CD4-positive, alpha-beta memory T cell (primary cell): ENCODE measurements at places on chromosomes 3 and 15.

DNA sequence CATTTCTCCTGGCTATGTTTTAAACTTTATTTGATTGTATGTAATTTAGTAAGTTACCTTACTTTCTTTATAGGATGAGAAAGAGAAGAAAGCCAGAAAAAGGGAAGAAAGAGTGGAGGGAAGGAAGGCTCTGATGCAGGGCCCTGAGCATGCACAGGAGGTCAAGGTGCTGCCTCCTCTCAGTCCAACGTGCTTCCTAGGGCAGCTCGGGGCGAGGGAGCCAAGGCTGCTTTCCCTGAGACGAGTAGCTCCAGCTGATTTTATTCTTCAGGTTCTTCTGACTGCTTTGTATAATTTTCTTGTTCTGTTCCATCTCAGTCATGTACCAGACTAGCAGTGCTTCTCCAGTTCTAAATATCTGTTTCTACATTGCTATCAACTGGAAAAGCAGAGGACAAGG is 3.4 kb downstream of the CORO2B start:
- DNase-seq, result no peak

DNA sequence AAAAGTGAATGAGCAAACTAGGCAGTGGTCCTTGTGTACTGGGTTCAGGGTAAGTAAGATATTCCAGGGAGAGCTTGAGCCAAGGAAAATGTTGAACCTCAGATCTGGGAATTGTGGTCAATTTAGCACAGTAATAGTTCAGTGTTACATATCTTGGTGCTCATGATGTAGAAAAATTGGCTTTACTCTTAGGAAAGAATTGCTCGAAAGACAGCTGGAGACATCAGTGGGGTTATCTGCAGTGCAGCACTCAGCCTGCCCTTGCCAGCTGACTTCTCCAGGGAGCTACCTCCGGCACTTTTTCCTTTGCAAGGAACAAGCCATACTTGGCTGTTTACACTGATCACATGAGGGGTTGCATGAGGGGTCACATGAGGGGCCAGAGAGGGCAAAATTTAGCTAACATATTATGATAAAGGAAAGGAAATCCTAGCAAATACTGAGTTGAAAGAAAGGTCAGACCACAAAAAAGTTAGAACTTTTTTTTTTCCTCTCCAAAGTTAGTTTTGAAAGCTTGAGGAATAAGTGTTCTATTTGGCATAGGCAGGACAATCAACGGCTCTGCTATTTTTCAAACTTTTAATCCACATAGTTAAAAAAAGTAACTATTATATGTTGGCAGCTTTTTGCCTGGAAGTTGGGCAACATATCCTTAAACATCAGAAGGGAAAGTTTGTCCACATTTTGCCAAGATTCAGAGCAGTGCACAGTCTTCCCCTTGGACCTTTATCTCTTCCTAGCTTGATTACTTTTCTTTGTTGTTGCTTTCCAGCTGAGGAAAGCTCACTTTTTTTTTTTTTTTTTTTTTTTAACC is 92.4 kb downstream of the COL6A6 start:
- DNase-seq, result no peak

GRCh38 chr3:61239871-61240270 is 11.4 kb downstream of the FHIT start:
- DNase-seq, result no peak

DNA sequence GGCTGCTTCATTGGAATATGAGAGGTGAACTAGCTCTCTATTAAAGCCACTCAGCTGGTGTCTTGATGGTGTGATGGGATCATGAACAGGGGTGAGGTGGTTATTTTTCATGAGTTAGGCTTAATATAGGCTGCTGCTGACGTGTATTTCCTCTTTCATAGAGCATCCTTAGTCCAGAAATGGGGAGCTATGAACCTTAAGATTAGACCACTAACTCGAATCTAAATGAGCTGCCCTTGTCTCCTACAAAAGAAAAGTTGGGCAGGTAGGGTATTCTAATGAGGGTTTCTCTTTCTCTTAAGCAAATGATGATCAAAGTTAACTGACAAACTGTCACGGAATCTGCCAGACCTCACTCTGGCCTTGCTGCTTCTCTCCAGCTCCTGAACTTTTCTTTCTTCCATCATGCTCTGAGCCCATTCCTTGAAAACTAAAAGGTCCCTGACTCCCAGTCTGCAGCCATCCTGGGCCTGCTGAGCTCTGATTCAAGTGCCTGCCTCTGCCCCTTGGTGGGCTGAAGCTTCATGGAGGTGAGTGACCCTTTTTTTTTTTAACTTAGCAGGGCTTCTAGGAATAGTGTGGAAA is at the start of gene TRIM69:
Gene TRIM69 (plus strand): TSS at position 348 of the 585 bp plus-strand sequence. CDS start 177 bp downstream, at position 525.
- no peak for DNase-seq

GRCh38 chr15:41139619-41140018 is 23.5 kb upstream of the INO80 start:
- no peak for DNase-seq

DNA sequence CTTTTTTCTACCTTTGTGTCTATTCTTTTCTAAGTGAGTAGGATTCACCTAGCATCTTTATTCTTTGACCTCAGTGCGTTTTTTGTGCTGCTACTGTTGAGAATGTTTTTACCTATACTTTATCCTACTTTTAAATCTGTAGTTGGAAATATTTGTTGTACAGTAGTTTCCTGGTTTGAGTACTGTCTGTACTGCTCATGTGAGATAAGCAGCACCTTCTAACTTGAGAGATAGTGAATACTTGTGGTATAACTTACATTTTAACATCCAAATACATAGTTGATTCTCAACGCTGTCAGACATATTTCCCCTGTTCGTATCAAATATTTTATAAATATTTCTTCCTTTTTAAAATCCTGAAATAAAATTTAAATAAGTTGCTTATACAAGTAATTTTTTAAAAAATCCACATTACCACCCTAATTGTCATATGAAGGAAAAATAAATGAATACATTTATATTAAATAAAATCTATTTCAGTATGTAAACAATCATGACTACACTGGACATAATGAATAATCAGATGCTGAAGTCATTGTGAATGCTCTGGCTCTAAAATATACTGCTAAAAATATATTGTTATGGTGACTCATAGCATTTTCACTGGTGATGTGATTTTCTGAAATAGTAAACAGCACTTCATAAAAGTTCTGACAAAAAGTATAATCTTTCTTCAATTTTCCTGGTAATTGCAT is 17.4 kb downstream of the ATP11B start:
- DNase-seq, result no peak

DNA sequence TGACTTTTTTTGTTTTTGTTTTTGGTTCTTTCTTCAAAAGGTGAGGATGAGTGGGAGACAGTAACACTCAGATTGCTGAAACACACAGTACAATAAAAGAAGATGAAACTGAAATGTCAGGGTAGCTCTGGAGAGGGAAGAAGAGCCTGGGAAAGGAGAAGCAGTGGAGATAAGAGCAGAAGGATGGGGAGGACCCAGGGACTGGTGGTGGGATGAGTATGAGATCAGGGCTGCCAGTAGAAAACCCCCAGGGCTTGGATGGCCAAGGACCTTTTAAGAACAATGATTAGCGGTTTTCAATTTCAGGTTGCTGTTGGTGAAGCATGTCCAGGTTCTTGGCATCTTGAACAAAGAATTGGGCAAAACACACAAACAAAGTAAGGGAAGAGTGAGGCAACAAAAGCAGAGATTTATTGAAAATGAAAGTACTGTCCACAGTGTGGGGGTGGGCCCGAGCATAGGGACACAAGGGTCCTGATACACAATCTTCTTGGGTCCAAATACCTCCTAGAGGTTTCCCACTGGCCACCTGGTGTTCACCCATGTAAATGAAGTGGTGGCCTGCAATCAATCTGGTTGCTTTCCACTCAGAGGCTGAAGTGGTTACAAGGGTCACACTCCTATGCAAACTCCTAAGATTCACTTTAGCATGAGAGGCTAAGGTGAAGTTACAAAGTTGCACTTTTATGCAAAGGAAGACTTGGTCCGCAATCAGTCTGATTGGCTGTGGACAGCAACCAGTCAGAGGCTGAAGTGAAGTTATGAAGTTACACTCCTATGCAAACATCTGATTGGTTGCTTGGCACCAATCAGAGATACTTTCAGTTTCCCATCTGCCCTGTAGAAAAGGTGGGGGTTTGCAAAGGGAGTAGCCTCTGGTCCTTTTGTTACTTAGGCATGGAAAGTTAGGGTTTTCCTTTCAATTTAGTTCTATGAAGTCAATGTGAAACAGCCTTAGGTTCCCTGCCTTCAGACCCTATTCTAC is 26.1 kb upstream of the MFSD1 start:
- no peak for DNase-seq

GRCh38 chr15:44738340-44738984 is 2.1 kb downstream of the TRIM69 start:
- DNase-seq, result peak; percentile 59
